ENCODE measurements at places on chromosomes 11 and 22.

DNA sequence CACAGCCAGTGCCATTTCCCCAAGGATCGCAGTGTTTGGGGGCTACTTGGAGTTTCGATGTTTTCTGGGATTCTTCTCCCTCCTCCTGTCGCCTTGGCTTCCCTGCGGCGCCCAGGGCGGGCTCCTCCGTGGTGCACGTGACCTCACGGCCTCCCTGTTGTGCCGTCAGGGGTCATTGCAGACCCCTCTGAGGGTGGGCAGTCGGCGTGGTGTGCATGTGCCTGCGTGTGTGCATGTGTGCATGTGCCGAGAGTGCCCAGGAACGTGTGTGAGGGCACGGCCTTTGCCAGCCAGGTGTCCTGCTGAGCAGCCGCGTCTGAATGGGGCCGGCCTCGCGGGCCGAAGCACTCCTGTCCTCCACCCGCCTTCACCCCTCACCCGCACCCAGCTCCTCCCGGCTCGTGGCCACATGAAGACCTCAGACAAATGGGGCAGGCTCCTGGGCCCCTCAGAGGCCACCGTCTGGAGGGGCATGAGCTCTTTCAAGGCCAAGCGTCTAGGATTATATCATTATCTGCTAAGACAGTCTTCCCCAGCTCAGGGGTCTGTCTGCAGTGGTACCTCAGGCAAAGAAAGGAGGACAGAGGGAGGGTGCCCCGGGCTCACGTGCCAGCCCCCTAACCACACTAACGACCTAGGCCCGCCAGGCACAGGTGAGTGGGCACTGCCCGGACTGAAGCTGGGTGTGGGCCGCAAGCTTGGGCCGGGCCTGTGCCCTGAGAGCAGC lies 9.4 kb upstream of the MRPL23 start:
- no peak for DNase-seq

DNA sequence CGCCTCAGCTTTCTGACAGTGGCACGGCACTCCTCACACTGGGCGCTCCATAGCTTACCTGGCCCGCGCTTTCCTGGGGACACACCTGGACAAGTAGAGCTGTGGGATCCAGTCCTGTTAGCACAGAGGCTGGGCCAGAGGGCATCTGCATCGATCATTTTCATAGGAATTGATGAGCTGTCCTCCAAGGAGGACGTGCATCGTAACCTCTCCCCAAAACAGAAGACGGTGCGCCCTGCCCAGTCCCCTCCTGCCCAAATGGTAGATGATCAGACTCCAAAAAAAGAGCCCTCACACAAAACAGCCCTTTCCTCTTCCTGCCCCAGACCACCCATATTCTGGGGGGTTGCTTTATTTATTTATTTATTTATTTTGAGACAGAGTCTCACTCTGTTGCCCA lies 161.2 kb downstream of the CTTN start:
- no peak for DNase-seq

GRCh38 chr22:45772743-45773142 lies 101.1 kb downstream of the ATXN10 start:
- DNase-seq, result no peak

GRCh38 chr11:1155274-1155693 lies 2.5 kb upstream of the MUC5AC start:
- DNase-seq, result no peak

GRCh38 chr11:6586434-6587359 lies 16.7 kb downstream of the RRP8 start:
- peak; percentile 47 for DNase-seq

DNA sequence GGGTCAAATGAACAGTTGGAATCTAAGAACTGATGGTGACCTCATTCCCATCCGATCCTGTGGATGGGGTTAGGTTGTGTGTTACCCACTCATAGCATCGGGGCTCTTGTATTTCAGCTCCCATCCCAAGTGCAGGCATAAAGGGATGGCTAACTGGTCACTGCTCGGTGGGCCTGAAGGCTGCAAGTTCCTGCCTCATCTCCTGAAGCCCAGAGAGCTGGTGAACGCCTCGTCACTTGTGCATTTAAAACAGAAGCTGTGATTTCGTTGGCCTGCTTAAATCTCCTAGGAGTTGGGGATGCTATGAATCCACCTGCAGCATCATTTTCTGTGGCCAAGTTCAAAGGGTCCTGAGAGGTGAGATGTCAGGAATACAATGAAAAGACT lies 477.0 kb downstream of the TBC1D22A start:
- DNase-seq, result no peak

DNA sequence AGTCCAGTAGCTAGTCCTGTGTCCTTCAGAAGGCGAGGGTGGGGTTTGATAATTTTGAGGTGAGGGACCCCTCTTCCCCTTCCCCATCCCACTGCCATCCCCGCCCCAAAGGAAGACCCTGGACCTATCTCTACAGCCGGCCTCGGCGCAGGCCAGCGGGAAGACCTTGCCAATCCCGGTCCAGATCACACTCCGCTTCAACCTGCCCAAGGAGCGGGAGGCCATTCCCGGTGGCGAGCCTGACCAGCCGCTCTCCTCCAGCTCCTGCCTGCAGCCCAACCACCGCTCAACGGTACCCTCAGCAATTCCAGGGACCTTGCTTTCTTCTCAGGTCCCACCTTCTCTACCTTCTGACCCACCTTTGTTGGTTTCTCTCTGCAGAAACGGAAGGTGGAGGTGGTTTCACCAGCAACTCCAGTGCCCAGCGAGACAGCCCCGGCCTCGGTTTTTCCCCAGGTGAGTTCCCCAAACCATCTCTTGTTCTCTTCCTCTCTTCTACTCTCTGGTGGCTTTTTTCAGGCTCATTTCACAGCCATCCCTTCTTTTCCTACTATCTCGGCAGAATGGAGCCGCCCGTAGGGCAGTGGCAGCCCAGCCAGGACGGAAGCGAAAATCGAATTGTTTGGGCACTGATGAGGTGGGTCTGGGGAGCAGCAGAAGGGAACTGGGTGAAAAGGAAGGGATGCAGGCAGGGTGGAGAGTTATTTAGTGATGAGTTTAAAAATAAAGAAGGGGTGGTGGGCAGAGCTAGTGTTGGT lies 1.3 kb downstream of the KAT5 start:
- no peak for DNase-seq

- peak; percentile 42 for DNase-seq
Measured at GRCh38 chr22:33361581-33361980, 303.4 kb upstream of the SYN3 start.

GRCh38 chr11:125092669-125093068 lies 18.8 kb downstream of the TMEM218 start:
- DNase-seq, result no peak

All from fibroblast of skin of scalp (primary cell).